WTC11 (cell line): ENCODE measurements at places on chromosomes 2 and 18. TPM values are rescaled to one million over a fixed set of nuclear protein-coding genes. Genes with fewer than 3 reads are reported as not detected.

Gene SERPINB4
- total RNA-seq, result 0.37 to 1.3 TPM (median 0.53 TPM) in 3 replicates

Gene TNFRSF11A
- 3.9 to 4.9 TPM (median 4.7 TPM) in 3 replicates for total RNA-seq

- DNase-seq, result no peak
These were observed 137.4 kb upstream of the ETAA1 start for GRCh38 chr2:67259556-67260342.

DNA sequence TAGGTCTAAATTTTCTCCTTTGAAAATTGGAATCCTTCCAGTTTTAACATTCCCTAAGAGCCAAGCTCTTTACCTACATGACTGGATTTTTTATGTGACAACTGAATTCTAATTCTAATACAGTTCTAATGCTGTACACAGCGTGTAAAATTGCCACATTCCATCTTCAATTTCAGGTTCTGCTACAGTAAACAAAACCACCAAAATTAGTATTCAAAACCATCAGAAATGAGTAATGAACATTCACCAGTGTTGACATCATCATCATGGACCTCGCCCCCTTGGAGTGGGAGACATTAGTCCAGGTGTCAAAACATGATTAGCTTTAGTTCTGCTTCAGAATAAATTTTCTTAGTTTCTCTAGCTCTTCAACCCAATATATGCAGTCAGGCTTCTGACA is 133.6 kb downstream of the MBD2 start:
- no peak for DNase-seq

- DNase-seq, result no peak
These were observed 23.1 kb downstream of the PPM1B start for GRCh38 chr2:44191739-44192138.

Gene ABCB11
- 0.02 to 0.77 TPM (median 0.02 TPM) in 3 replicates for total RNA-seq

- no peak for DNase-seq
These were observed 177.6 kb downstream of the BABAM2 start for GRCh38 chr2:28068088-28068487.

- no peak for DNase-seq
These were observed 166.9 kb downstream of the MYCN start for GRCh38 chr2:16107246-16107645.

DNA sequence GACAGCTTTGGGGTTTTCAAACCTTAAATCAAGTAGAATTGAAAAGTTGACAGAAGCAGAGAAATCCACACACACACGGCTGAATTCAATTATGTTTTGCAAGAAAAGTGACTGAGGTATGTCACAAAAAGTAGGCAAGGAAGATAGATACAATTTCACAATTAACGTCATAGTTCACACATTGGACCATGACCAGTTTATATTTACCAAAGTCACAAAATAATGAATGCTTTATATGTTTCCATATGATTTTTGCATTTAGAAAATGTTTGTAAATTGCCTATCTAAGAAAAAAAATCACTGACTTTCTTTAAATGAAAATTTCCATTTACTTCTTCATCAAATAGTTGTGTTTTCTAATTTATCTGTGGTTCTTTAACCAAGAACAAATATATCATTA is 29.4 kb upstream of the ZNF516 start:
- DNase-seq, result no peak

- no peak for DNase-seq
These were observed 22.4 kb downstream of the ODC1 start for GRCh38 chr2:10425699-10426098.

DNA sequence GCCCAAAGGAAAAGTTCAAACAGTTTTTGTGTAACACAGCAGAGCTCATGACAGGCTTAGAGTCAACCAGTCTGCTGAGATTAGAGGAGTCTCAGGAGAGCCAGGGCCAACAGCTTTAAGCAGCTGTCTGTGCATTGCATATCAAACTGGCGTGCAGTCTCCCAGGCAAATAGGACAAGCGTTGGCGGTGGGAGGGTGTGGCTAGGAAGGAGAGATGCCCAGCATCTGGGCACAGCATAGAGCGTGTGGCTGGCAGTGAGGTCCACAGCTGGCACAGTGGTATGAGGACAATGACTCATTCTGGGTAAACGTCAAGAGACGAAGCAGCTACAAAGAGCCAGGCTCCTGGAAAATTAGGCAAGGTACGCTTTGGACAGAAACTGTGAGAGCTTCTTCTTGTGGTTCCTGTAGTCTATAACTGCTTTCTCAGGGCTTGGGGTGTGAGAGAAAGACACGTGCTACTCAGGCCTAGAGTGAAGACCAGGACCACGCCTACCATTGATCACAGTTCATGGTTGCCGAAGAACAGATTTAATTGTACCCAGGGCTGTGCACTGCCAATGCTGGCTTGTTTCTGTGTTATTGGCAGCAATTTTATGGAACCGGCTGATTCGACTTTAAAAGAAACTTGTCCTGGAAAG is 14.8 kb downstream of the ZAP70 start:
- no peak for DNase-seq

Gene NEURL3
- total RNA-seq, result not detected in 3 replicates

Gene SPATA3
- not detected in 3 replicates for total RNA-seq

- no peak for DNase-seq
These were observed 107.5 kb upstream of the FSHR start for GRCh38 chr2:49261781-49262180.

GRCh38 chr2:152410165-152410597 is 75.2 kb downstream of the FMNL2 start:
- no peak for DNase-seq

- DNase-seq, result peak; percentile 32
These were observed 276 bp downstream of the NFE2L2 start for GRCh38 chr2:177264209-177264692.

GRCh38 chr18:25126751-25127150 is 225.2 kb downstream of the ZNF521 start:
- no peak for DNase-seq

Gene CPLX4
- not detected in 3 replicates for total RNA-seq

Gene ALPI
- not detected in 3 replicates for total RNA-seq

DNA sequence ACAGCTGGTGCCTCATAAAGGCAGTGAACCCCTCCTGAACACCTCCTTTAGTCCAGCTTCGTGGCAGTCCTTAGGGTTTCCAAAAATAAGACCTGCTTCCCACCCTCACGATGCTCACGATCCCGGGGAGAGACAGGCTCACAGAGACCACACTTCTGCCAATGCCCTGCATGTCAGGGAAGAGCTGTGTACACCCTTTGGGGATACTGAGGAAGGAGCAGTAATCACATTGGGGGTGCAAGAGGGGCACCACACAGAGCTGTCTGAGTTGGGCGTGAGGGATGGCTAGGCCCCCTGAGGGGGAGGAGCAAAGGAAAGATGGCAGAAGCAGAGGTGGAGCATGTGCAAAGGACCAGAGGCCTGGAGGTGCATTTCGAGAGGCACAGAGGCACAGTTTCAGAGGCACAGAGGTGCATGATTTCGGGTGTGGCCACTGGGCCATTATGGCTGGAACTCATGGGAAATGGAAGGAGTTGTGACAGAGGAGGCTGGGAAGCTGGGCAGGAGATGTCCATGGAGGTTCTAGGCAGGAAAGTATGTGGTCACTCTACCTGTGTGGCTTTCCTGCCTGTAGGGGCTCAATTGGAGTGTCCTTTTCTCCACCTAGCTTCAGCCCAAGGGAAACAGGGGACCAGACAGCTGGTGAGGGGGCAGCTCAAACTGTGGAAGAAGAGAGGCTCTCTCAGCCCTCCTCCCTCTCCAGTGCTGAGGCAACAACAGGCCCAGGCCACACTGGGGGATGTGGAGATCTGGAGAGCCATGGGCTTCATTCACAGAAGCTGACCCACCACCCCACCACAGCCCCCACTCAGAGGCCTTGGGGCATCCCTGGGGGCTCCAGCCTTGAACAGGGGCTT is 115.9 kb downstream of the CAPN13 start:
- no peak for DNase-seq

GRCh38 chr2:168375195-168375798 is 80.8 kb upstream of the CERS6 start:
- DNase-seq, result no peak

GRCh38 chr2:15521641-15522181 is 39.4 kb downstream of the NBAS start:
- DNase-seq, result no peak
